ENCODE measurements at places on chromosomes 1 and 21.

DNA sequence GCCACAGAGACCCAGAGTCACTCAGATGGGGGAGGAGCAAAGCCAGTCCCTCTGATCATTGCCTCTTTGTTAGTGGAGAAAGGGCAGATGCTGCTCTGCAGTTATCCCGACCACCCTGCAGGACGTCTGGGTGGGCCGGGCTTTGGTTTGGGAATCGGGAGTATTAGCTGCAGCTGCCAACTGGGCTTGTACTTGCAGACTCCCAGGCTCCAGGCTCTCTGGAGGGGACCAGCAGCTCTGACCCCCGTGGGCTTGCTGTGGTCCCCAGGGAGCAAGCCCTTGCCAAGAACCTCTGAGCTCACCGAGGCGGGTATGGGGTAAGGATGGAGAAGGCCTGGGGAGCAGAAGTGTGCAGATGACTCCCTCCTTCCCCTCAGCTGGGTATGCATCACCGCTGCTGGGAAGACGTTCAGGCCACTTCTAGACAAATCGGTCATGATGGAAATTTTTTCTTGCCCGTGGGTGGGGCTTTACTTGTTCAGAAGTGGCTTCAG lies 21.6 kb downstream of the MAPKAPK2 start:
- no peak for DNase-seq

- no peak for DNase-seq
These were observed 28.7 kb downstream of the TRABD2B start for GRCh38 chr1:47968556-47968888.

GRCh38 chr1:203306089-203306964 lies 1.0 kb downstream of the BTG2 start:
- peak; percentile 27 for DNase-seq

- no peak for DNase-seq
These were observed 6.3 kb upstream of the MAP10 start for GRCh38 chr1:232798920-232799319.

GRCh38 chr1:186503190-186503589 lies 42.3 kb upstream of the PDC start:
- DNase-seq = no peak

DNA sequence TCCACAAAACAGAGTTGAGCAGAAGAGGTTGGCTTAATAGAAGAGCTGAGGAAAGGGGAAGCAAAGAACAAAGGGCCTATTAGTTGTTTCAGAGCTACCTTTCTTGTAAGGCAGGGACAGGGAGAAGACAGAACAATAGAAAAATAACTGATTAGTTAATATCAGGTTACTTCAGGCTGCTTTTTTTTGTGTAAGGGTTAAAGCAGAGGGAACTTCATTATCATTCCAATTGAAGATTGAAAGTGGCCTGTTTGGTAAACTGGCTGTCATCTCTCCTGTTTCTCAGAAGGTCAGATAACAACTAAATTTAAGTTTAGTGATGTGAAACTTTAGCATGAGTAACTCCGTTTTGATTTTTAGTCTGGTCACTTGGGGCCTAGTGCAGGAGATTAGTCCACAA lies 22.3 kb downstream of the CDC42 start:
- DNase-seq = no peak

DNA sequence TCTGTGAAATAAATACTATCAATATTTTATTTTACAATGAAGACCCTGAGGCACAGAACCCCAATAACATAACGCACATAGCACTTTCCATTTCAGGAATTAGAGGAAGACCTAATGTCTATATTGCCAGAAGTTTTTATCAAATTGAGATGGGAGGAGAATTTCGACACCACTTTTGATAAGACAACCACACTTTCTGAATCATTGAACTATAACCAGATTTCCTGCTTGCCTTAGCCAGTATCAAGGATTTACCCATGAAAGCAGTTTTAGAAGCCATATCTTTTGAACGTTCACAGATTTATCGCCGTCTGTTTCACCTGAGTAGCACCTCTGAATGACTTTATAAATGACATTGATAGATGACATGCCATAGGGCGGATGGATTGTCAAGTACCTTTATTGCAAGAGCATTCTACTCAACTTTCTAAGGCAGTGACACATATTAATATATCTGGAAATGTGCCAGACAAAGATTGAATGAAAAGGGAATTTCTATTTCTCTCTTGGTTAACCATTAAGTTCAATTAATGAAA lies 768.4 kb downstream of the LTN1 start:
- no peak for DNase-seq

DNA sequence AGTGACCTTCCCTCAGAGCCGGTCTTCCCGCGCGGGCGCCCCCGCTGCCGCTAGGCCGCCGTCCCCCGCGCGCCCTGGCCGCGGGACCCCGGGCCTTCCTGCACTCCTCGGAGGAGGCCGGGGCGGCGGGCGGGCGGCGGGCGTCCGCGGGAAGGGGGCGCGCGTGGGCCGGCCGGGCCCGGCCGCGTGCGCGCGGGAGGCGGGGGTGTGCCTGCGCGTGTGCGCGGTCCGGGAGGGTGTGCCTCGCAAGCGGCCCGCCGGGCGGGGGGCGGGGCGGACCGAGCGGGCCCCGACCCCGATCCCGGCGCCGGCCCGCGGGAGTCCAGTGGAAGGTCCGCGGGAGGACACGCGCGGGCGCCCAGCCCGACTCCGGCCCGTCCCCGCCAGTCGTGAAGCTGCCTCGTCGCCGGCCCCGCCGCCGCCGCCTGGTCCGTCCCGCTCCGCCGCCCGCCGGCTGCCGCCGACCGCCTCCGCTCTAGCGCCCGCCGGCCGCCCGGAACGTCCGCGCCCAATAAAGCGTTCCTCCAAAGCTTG lies 438 bp downstream of the MRPS6 start:
- DNase-seq = peak; percentile 60

DNA sequence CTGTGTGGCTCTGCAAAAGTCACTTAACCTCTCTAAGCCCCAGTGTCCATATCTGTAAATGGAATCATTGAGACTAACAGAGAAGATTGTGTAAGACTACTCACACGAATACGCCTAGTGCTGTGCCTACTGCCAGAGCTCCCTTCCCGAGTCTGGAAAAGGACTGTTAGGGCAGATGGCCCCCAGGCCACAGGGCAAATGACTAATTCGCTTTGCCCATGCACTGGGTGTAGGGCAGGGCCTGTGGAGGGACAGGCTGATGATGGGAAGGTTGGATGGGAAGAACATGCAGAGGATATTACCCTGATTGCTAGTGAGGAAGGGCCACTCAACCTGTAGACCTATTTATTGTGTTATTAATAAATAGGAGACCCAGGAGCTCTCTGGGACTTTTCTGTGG lies 4.2 kb upstream of the GPR61 start:
- DNase-seq = no peak

DNA sequence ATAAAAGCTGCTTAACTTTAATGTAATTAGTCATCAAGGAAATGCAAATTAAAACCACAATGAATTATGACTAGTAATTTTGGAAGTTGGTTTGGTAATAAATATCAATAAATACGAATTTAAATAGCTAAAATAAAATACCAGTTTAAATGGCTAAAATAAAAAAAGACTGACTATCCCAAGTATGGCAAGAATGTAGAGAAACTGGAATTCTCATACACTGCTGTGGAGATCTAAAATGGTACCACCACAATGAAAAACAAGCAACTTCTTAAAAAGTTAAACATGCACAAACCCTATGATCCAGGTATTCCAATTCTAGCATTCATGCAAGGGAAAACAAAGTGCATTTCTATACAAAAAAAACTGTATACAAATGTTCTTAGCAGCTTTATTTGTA lies 382.6 kb upstream of the NR5A2 start:
- no peak for DNase-seq

- peak; percentile 44 for DNase-seq
These were observed 539 bp downstream of the ANP32E start for GRCh38 chr1:150235294-150235851.

GRCh38 chr1:225257081-225257480 lies 170.8 kb downstream of the LBR start:
- DNase-seq = no peak

DNA sequence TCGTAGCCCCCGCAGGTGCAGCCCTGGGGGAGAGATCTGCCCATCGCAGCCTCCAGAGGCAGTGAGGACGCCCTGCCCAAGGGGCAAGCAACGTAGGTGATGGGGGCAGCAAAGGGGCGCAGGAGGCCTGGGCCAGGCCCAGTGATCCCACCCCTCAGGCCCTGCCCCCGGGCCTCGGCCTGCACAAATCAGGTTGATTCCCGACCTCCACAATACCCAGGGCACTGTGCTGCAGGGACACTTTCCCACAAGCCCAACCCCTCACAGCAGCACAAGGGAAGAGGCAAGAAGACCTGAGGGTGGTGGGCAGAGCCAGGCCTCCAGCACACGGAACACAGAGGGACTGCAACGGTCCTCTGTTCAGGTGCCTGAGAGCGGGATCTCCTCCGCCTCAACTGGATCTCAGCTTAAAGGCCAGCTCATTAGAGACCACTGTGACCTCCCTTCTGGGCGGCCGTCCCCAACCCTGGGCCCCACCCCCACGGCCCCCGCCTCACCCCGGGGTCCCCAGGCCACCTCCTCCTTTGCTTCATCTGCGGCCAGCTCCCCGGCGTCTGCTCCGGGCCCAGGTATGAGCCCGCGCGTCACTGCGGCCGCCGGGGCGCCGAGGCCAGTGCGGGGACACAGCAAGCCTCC lies 812 bp upstream of the ARF1 start:
- no peak for DNase-seq

- peak; percentile 21 for DNase-seq
These were observed 788 bp upstream of the TXNIP start for GRCh38 chr1:145997016-145997717.

DNA sequence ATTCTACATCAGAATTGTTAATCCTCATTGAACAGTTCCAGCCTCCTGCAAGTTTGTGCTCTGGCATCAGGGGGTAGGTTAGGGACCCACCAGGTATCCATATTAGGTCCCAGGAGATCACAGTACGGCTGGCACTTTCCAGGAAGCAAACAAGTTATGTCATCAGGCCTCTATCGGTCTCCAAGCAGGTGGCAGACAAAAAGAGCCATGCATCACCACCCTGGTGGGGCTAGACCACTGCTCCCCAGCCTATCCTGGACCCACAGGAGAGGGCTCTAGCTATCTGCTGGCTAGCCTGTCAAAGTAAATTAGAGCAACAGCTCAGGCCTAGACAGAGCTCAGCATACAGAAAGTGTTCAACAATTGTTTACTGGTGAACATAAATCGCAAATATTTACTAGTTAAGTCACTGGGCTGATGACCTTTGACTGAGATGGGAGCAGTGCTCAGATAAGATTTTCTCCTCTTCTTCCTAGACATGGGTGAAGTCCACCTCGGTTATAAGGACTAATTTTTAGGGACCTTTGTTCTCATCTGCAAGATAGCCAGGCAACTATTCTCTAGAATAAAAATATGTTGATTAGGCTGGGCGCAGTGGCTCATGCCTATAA lies 6.4 kb downstream of the NUAK2 start:
- DNase-seq = no peak

DNA sequence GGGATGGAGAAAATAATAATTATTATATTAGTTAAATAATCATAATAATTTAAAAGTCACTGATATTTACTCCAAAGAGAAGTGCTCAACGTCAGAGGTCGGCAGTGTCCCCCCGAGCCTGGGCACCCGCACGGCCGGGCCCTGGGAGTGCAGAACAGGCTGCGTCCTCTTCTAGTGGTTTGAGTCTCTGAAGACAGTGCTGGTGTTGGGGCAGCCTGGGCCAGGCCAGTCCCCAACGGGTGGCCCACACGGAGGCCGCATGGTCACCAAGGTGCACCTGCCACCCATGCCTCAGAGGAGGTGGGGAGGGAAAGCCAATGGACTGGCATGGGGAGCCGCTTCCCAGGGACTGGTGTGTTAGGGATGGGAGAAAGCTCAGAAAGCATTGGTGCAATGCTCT lies 27.3 kb downstream of the WNT9A start:
- no peak for DNase-seq

DNA sequence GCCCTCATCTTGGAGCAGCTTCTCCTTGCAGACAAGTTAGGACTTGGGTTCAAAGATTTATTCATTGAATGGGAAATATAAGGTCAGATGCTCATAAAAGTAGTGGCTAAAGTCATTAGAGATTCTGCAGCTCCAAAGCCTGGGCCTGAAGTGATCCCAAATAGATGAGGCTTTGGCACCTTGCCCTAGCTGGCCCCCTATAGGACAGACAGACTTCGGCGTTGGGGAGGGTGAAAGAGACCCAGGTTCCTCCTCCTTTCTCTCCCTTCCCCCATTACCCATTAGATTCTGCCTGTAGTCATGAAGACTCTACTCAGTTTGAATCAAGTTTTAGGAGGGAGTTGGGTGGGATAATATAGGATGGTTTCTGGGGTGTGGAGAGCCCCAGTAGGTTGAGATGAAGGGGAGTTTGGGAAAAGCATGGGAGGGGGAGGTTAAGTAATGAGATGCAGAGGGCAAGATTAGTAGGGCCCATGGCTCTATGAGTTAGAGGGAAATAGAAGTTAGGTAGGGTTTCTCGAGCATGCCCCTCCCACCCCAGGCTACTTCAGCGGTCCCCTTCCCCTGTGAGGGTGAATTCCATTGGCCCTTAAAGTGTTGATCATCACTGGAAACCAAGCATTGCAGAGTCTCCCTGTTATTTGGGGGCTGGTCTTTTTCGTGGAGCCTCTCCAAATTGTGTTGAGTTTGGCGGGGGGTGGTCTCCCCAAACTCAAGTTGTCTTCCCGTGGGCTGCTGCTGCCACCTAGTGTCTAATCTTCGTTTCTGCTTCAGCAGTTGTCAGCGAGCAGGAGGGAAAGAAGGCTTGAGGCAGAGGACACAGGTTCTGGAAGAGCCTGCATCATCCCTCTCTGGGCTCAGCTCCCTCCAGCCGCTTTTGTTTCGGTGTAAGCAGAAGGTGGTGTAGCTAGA lies 2.1 kb upstream of the AHDC1 start:
- peak; percentile 21 for DNase-seq

- DNase-seq = no peak
These were observed 21.7 kb downstream of the ASTN1 start for GRCh38 chr1:177142791-177143271.

GRCh38 chr1:156836041-156836654 lies 19.5 kb upstream of the SH2D2A start:
- no peak for DNase-seq

DNA sequence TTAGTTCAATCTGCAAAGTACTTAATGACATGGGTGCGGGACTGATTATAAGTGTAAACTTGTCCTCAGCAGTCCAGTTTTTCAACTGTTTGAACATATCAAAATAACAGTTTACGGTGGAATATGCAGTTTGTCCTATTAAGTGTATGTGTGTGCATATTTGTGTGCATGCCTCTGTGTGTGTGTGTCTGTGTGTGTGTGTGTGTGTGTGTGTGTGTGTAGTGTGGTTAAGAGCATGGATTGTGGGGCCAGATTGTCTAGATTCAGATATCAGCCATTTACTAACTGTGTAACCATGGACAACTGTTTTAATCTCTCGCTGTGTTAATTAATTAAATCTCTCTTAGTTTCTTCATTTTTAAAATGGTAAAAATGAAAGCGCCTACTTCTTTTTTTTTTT lies 39.0 kb downstream of the NEXN start:
- no peak for DNase-seq

- DNase-seq = no peak
These were observed 115.7 kb downstream of the SLC5A9 start for GRCh38 chr1:48338257-48338656.

- DNase-seq = no peak
These were observed 10.5 kb downstream of the SPATA46 start for GRCh38 chr1:162366149-162366548.

- DNase-seq = no peak
These were observed 84.7 kb upstream of the ETS2 start for GRCh38 chr21:38721055-38721454.

- DNase-seq = no peak
These were observed 468 bp upstream of the ABCA4 start for GRCh38 chr1:94121411-94121821.
